ENCODE measurements at places on chromosomes 2 and 18.

DNA sequence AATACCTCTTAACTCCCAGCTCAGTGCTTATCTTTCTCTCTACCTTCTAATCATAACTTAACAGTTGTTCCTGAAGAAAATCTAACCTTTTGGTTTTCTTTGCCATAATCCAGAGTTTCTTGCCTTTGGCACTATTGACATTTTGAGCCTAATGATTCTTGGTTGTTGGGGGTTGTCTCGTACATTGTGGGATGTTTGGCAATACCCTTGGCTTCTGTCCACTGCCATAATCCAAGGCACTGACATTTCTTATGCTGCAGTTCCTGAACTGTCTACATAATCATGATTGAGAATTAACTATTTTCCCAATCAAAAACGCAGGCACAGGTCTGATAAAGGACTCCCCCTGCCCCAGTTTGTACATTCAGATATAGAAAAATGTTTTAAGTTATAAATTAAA lies 203.2 kb upstream of the MEX3C start:
- no peak for DNase-seq

GRCh38 chr2:108266218-108266617 lies 22.5 kb upstream of the SULT1C2 start:
- no peak for DNase-seq

GRCh38 chr2:240873805-240874714 lies 5.4 kb downstream of the AGXT start:
- no peak for DNase-seq

GRCh38 chr18:47996091-47996541 lies 65.7 kb upstream of the SMAD2 start:
- DNase-seq = no peak

GRCh38 chr2:21466341-21466927 lies 342.7 kb downstream of the TDRD15 start:
- DNase-seq = no peak

DNA sequence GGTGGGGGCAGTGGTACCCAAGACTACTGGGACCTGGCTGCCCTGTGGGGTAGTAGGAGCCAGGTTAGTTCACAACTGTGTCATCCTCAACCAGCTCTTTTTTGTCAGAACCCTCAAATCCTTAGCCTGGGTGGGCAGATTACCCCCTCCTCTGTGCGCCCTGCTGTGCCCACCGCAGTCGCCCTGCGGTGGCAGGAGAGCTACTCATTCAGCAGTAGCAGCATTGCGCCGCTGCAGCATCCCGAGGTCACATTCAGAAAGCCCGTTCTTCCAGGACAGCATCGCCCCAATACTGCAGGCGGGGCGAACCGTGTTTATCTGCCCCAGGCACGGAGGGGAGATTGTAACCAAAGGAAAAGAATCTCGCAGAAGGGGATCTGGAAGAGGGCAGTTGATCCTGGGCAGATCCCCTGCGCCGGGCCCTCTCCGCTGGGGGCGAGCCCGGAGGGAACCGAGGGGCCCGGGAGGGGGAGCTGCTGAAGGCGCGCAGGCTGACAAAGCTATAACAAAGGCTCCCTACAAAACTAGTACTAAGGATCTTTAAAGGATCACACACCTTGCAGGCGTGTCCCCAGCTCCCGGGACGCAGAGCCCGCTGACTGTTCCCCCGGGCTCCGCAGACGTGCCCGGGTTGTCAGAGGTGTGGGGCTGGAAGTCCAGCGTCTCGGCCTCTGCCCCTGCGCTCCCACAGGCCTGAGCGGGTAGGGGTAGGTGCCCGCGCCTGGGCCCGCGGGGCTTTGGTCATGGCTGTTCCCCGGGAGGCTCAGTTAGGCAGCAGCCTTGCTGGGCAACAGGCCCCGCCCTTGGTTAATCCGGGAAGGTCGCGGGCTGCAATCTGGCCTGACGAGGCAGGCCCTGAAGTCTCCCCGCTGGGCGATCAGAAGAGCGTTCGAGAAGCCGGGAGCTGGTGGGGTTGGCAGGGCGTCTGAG lies 13.2 kb downstream of the POU3F3 start:
- DNase-seq = no peak

DNA sequence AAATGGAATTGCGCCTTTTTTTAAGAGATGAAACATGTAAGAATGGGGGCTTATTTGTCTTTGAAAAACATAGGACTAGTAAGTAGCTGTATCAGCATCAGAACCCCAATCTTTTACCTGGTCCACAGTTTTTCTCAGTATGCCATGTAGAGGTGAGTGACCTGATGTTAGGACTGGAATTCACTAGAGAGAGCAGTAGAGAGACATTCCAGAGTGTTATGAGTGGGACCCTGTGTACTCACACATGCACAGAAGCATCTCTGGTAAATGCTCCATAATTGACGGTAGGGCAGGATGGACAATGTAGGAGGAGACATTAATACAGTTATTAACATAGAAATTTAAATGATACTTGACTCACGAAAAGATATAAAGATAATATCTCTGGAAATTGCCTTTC lies 1.4 kb upstream of the GALNT13 start:
- DNase-seq = no peak

DNA sequence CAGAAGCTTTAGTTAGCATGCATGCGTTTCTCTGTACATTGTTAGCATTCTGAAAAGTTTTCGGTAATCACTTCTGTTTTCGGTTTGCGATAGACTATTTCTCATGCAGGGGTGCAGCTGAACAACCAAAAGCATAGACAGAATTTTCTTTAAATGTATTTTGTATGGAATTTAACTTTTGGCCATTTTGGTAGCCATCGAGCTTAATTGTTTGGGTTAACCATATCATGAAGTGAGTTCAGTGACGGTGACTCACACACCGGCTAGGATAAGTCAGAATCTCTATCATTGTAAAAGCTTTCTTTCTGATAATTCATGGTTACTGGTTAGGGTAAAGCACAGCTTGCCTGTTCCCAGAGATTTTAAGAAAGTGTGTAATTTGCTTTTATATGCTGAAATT lies 107.2 kb downstream of the CD226 start:
- no peak for DNase-seq

GRCh38 chr2:86747711-86748639 lies 27.9 kb downstream of the RMND5A start:
- DNase-seq = peak; percentile 32

DNA sequence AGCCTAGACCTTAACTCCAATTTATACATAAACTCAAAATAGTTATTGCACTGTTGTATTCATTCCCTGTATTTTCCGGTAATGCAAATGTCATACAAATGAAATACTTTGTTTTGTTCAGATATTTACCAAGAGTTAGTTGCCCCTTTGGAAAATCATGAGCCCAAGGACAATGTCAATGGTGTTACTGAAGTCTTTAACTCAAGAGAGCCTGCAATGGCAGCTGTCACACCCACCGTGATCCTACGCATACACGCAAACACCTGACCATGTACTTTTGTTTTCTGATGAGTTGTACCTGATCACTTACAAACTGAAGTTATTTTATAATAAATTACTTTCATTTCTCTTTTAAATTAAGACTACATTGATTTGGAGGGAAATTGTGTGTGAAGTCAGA lies 11.7 kb upstream of the WIPF1 start:
- DNase-seq = no peak

DNA sequence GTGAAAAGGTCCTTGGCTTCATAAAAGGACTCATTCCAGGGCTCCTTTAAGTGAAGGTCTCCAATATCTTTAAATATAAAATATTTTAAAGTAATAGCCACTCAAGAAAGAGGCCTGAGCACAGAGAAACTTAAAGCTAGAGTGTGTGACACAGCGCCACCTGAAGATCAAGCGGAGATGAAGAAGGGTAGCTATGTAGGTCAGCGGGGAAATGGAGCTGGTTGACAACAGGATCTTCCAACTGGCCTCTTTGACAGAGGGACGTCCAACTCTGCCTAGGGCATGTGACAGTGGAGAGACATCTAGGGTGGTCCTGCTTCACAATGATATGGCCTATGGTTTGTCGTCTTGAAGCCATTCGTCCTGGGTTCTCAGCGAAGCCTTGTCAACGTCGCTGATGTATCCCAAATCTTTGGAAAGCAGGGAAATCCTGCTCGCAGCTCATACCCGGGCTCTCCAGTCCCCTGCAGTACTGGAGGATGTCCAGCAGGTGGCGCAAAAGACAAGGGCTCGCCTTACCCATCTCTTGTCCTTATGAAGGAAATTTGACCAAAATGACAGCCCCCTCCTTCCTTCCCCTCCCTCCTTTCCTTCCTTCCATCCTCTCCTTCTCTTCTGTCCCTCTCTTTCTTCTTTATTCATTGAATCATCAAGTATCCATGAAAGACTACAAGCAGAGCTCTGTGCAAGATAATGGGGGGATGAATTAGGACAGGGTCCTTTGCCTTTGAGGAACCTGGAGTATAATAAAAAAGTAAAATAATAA lies 59.6 kb downstream of the LONRF2 start:
- DNase-seq = peak; percentile 72

GRCh38 chr2:56444339-56444738 lies 260.5 kb downstream of the CCDC85A start:
- DNase-seq = no peak

DNA sequence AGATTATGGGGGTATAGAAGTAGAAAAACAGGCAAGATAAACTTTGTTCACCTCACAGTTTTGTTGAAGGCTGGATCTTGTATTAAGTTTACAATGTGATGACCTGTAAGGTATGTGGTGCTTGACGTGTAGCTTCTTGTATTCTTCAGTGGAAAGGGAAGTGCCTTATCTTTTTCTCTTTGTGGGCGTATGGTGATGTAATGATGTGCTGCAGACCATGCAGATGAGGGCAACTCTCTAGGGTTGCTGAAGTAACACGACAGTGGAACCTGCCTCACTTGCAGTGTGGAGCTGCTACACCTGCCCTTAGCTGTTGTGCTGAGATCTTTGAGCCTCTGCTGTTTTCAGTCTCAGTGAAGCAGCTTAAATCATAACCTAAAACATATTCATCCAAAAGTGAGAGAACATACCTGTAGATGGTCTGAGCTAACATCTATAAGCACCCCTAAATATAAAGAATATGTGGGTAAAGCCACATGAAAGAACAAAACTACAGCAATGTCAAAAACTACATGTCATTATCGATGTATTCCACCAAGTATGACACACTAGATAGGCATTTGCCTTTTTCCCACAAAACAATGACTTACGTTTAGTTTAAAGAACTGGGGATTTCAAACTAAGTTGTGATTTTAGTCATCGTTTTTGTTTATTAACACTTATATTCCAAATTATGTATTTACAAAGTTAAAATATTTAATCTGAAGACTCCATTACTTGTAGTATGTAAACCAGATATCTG lies 1144.1 kb downstream of the CNTNAP5 start:
- no peak for DNase-seq

DNA sequence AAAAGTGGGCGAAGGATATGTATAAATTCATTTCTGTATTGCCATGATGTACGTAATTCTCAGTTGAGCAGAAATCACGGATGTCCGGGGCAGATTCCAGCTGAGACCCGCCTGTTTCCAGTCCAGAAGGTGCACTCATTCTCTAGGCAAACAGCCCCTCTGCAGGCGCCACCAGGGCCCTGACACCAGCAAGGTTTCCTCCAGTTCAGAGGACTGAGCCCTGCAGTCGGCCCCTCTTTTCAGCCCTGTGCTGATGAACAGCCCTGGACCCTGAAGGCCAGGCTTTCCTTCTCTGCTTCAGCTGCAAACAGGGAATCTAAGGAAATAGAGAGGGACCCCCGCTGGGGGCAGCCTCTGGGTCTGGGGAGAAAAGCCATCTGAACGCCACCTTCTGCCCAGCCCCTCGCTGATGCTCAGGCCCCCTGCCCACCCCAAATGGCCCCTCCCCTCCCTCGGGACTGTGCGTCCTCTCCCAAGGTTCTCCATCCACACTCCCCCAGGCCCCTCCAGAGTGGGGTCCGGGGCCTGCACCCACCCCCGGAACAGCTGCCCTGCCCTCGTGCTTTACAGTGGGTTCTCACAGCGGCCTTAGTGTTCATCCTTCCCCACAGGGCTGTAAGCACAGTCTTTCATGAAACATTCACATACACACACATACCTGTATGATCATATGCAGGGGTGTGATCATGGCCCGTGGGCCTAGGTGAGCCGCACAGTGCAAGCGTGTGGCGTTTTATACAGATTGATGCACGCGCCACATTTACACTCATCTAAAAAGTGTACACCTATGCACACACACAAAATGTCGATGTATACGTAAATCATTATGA lies 12.1 kb downstream of the COPS9 start:
- DNase-seq = no peak

- no peak for DNase-seq
These were observed 48.4 kb upstream of the RMP24 start for GRCh38 chr18:35923939-35924684.

GRCh38 chr2:225464346-225465025 lies 65.0 kb downstream of the NYAP2 start:
- DNase-seq = peak; percentile 4

GRCh38 chr2:27622921-27623384 lies 5.9 kb downstream of the CCDC121 start:
- no peak for DNase-seq

DNA sequence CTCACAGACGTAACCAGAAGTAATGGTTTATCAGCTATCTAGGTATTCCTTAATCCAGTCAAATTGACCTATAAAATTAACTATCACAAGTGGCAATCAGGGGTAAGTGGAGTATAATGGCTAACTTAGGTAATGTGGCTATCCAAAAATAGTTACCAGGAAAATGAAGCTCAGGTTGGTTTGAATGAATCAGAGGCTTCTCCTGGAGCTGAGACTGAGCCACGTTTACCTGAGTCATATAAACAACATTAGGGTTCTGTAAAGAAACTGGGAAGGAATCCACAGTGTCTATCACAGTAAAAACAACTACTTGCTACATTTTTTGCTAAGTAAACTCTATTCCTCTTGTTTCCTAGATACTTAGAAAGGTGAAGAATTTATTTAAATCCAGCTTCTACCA lies 236.0 kb upstream of the SPHKAP start:
- DNase-seq = no peak

DNA sequence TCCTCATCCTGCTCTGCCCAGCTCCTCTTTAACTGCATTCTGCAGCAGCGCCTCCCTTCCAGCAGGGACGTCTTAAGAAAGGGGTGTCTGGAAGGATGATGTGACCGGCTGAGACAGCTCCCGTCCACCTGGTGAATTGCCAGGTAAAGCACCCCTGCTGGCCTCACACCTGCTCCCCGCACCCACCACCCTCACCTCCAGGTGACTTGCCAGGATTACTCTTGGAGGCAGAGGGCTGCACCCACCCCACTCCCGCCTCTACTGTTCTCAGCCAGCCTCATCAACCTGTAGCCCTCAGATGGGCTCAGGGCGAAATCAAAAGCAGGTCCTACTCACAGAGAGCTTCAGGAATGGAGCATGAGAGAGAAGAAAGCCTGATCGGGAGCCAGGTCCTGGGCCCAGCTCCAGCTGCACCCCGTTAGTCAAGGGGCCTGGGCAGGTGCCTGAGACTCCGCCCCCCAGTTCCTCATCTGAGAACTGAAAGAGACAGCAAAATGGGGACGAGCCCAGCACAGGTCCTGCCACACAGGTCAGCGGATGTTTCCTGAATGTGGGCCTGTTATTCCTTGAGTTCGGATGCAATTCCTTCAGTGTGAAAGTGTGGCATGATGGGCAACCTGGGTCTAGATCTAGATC lies 5.6 kb downstream of the ADRA2B start:
- DNase-seq = no peak

GRCh38 chr2:141654311-141654710 lies 476.5 kb downstream of the LRP1B start:
- no peak for DNase-seq

GRCh38 chr18:4751523-4751922 lies 296.4 kb upstream of the DLGAP1 start:
- DNase-seq = no peak
